ENCODE measurements at places on chromosomes 1 and 21. TPM values are rescaled to one million over a fixed set of nuclear protein-coding genes. Genes with fewer than 3 reads are reported as not detected.

Gene CAMK1G
- 9.4 TPM for total RNA-seq

Gene SMIM1
- 10.8 TPM for total RNA-seq

Gene LIN9
- total RNA-seq: 5.4 TPM

- peaks cover 40% of the 10 kb centered on the region for H3K36me3 ChIP-seq
- peak overlapping the region; percentile 70 for H3K4me3 ChIP-seq
- peaks cover 16% of the 10 kb centered on the region for H3K4me1 ChIP-seq
- DNase-seq: peak; percentile 62
- H3K27ac ChIP-seq: peak overlapping the region; percentile 97
Observed at GRCh38 chr1:29156543-29157268, 25.0 kb downstream of the SRSF4 start.

GRCh38 chr1:182620924-182621585 lies 16.9 kb upstream of the RGS16 start:
- H3K4me1 ChIP-seq: peaks cover 42% of the 10 kb centered on the region
- no peak for DNase-seq
- peaks cover 31% of the 10 kb centered on the region for H3K27me3 ChIP-seq
- no peak overlapping the region for H3K4me3 ChIP-seq
- no peak overlapping the region for H3K27ac ChIP-seq

DNA sequence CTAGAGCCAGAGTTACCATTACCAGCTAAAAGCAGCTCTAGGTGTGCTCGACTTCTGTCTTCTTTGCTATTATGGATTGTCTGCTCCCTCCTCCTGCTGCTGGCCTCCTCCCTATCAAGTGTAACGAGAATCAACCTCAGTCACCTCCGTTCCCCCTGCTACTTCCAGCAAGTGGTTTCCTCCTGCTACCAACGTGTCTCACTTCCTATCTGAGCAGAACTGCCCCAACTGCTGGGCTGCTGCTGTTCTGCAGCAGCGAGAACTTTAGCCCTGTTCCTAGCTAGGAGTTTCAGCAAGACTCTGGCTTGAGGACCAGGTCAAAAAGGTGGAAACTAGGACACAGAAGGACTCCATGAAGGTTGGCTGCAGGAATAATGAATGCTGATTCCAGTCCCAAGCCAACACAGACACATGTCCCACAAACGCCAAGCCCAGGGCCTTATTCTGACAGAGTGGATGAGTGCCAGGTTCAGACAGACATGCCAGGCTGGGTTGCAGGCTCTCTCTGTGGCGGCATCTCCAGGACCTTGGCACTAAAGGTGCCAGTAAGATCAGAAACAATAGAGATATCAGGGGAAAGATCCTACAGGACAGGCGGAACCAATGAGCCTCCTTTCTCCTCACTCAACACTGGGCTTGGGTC lies 46.9 kb downstream of the CD34 start:
- no peaks in the 10 kb centered on the region for H3K27me3 ChIP-seq
- H3K4me3 ChIP-seq: no peak overlapping the region
- no peaks in the 10 kb centered on the region for H3K36me3 ChIP-seq
- peaks cover 11% of the 10 kb centered on the region for H3K4me1 ChIP-seq

DNA sequence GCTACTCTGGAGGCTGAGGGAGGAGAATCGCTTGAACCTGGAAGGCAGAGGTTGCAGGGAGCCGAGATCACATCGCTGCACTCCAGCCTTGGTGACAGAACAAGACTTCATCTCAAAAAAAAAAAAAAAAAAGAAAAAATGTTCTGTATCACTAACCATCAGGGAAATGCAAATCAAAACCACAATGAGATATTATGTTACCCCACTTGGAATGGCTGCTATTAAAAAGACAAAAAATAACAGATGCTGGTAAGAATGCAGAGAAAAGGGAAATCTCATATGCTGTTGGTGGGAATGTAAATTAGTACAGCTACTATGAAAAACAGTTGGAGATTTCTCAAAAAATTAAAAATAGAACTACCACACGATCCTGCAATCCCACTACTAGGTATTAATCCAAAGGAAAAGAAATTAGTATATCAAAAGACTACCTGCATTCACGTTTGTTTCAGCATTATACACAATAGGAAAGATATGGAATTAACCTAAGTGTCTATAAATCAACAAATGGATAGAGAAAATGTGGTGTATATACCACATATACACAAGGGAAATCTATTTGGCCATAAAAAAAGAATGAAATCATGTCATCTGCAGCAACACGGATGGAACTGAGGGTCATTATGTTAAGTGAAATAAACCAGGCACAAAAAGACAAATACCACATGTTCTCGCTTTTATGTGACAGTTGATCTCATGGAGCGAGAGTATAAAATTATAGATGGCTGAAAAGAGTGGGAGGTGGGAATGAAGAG lies 62.6 kb downstream of the ABL2 start:
- DNase-seq: no peak
- H3K4me1 ChIP-seq: peaks cover 24% of the 10 kb centered on the region
- peaks cover 9% of the 10 kb centered on the region for H3K36me3 ChIP-seq
- no peak overlapping the region for H3K27ac ChIP-seq
